Fibroblast of lung (primary cell): ENCODE measurements at places on chromosomes 5 and 9. TPM values are rescaled to one million over a fixed set of nuclear protein-coding genes. Genes with fewer than 3 reads are reported as not detected.

Gene SOHLH1
- total RNA-seq: not detected in 2 replicates

Gene TMED7
- 82.2 and 104 TPM in 2 replicates for total RNA-seq

Gene IFNA21
- total RNA-seq: not detected in 2 replicates

Gene FAM240B
- total RNA-seq: not detected in 2 replicates

Gene MAP1B
- total RNA-seq: 44.9 and 83.4 TPM in 2 replicates

Gene INSL4
- total RNA-seq: not detected in 2 replicates

Gene CCDC192
- total RNA-seq: not detected in 2 replicates

Gene MARCOL
- total RNA-seq: not detected in 2 replicates

Gene ADAMTS2
- total RNA-seq: 16.2 and 27.0 TPM in 2 replicates

Gene ADAMTS19
- total RNA-seq: 0.33 TPM in 1 of 2 replicates, not detected in the other

Gene ANKRD18A
- total RNA-seq: not detected in 2 replicates
